ENCODE measurements at places on chromosomes 1 and 21.

- DNase-seq: no peak
Measured at GRCh38 chr1:148379697-148380096, 103.4 kb downstream of the PPIAL4G start.

DNA sequence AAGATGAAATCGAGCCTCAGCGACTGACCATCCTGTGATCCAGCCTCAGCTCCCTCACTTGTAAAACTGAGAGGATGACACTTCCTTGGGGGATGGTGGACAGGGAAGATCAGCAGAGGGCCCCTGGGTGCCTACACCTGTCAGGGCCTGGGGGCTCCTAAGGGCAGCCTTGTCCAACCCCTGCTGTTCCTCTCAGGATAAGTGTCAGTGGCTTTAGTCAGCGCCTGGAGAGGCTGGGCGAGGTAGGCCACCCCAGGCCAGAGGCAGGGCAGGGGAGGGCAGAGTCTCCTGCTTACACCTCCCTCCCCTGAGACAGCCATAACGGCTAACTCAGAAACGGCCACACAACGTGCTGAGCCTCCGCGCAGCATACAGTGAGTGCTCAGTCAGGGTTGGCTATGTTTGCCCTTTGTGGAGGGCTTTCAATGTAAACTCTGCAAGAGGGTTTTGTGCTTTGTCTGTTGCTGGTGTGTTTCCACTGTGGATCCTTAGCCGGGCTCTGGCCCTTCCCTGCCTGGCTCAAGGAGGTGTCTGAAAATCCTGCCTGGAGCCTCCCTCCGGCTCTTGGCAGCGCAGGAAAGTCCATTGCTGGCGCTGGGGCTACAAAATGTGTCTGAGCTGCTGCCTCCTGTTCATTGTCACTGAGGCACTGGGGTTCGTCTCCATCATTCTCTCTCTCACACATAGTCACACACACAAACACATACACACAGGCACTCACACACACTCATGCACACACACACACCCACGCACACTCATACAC lies 588.4 kb downstream of the PTPRU start:
- no peak for DNase-seq

GRCh38 chr1:89546934-89547562 lies 22.4 kb downstream of the LRRC8B start:
- no peak for DNase-seq

DNA sequence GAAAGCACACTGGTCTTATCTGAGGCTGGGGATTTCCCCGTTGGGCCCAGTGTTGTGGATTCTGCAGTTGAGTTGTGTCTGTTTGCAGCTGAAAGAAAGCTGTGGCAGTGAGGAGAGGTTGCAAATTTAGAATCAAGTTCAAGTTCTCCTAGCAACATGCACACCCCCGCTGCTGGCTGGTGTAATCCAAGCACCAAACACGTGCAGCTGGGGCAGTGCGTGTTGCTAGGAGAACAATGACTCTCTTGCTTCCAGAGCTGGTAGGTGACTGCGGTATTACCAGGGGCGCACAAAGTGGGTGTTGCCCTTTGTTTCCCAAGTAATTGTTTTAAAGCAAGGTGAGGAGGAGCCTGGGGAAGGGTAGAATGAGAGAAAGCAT lies 91.5 kb downstream of the IER5 start:
- no peak for DNase-seq

GRCh38 chr1:11558276-11558675 lies 79.3 kb downstream of the DISP3 start:
- DNase-seq: no peak

GRCh38 chr1:178724728-178725465 lies at the start of gene RALGPS2:
Gene RALGPS2, plus strand, starts transcription at chr1:178725244. Its CDS starts 51,521 bp downstream, at chr1:178776765.
- DNase-seq: peak; percentile 34

Measured in activated gamma-delta T cell (primary cell).